ENCODE measurements at places on chromosomes 1 and 21.

- no peak for DNase-seq
Observed at GRCh38 chr1:184493987-184494388, 107.2 kb downstream of the C1orf21 start.

DNA sequence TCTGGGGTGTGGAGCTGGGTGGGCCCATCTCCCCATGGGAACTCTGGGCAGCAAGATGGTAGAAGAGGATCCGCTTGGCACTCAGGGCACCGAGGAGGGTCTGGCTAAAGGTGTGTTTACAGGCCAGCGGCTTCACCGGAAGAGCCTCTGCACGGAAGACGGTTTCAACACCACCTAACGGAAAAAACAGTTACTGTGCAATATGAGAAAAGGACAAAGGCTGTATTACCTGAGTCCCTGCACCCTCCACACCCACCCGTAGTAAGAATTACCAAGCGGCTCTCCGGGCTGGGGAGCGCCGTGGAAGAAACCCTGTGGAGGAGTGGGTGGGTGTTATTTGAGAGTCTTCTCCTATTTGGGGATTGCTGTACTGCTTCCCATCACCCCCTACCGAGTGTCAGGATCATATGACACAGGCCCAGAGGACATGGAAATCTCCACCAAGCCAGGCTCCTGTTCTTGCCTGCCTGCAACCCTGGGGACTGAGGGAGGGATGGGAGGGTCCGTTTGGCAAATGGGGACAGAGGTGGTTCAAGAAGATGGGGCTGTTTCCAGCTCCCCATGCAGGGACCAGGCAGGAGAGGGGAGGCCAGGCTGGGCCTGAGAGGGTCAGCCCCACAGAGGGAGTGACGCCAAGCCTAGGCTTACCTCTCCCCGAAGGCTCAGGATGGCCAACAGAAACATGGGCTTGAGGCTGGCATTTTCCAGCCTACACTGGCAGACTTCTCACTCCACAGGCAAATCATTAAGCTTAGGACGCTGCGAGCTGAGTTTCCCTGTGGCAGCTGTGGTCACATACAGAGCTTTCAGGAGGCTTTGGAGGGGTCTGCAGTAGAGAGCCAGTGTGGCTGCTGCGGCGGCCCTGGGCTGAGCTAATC is 203.5 kb upstream of the TMEM51 start:
- DNase-seq: no peak

DNA sequence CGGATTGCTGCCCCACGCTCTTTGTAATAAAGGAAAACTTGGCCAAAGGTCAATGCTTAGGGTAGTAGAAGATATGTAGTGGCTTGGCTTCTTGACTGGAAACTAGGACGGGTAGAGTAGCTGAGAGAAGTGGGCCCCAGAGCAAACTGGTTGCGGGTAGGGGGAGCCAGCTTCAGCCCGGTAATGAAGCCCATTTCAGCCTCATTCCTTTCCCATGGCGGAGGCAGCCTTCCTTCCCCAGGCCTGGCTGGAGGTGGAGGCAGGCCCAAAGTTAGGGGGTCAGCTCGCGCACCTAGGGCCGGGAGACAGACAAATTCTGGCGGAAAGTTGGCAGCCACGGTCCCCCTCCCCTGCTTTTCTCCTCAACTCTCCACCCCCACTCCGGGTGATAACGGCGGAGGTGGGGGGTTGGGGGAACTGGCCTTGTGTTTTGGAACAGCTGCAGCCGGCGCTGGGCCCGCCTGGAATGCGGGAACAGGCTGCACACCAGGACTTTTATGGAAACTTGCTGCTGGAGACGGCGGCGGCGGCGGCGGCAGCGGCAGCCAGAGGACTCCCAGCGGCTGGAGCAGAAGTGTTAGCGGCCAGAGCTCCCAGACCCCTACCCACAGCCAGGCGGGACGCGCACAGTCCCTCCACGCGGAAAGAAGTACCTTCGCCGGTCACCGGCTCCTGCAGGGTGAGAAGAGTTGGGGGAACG is at the start of gene NEXN:
Gene NEXN (plus strand): TSS at position 544 of the 700 bp plus-strand sequence. CDS start 27,483 bp downstream, outside the sequence.
- DNase-seq: peak; percentile 38

- peak; percentile 77 for DNase-seq
Observed at GRCh38 chr1:51990478-51990965, at the start of gene RAB3B. RAB3B (minus strand) TSS chr1:51990700; CDS start chr1:51977117, 13,583 bp downstream.

GRCh38 chr1:87045761-87046304 is 131.4 kb downstream of the HS2ST1 start:
- DNase-seq: no peak

- DNase-seq: no peak
Observed at GRCh38 chr1:214264196-214264595, 16.8 kb upstream of the SMYD2 start.

DNA sequence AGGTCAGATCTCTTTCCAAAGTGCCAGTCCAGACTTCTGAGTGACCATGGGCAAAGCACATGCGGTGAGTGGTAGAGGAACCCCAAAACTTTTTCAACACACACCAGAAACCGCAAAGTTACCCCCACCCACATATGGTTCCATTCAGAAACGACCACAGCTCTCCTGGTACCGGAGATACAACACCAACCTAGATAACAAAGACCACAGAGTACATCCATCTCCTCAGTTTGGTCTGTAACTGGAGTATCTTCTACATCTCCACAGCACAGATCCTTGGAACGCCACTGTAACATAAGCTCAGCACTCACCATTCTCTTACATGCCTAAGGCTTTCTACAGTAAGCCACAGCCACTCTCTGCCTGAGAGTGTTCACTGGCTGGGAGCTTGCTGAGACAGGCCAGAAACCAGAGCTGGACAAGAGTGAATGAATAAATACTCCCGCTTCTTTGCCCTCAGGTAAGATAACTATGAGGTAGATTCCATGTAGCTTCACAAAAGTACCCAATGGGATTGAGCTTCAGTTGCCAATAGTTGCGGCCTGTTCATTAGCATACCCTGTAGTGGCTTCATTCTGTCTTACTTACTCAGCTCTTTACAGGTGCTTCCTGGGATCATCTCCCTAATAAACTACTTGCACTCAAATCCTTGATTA is 81.8 kb downstream of the SMYD3 start:
- no peak for DNase-seq

GRCh38 chr1:17826165-17826488 is 71.0 kb downstream of the ACTL8 start:
- DNase-seq: no peak

DNA sequence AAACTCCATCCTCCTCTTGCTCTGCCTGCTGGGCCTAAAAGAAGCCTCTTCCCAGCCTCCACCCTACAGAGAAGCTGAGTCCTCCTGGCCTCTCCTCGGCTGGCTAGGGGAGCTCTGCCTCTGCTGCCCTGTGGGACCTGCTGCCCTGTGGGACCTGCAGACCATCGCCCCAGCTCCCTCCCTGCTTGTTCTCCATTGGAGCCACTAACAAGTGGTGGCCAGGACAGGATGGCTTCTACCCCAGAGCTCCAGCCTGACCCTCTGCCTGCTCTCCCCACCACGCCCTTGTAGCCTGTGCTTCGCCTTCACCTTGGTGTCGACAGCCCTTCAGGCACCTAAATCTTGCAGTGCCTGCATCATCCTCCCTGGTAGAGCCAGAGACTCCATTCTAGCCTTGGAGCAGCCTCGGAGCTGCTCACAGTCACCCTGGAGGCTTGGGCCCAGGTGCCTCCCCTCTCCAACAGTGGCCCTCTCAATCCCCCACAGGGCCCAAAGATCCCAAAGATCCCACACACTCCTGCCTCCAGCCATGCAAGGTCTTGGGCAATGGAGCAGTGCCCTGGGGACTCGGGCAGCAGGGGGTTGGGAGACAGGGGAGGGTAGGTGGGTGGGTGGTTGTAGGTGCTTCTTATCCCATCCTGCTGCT is 3.0 kb downstream of the EPS8L3 start:
- no peak for DNase-seq

DNA sequence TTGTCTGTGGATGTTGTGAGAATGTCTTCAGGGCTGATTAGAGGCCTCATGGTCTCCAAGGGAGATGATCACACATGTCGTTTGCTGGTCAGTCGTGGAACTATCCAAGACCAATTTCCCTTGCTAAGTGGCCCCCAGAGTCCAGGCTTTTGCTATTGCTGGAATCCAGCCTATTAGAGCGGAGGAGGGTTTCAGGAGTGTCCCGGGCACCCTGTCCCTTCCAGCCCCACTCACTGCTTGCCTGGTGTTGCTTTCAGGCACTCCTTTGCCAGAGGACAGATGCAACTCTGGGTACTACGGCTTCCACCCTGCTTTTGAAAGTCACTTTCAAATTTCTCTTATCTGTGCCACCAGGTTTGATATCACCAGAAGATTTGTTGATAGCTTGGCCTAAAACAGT is 149.1 kb downstream of the NOS1AP start:
- DNase-seq: no peak

DNA sequence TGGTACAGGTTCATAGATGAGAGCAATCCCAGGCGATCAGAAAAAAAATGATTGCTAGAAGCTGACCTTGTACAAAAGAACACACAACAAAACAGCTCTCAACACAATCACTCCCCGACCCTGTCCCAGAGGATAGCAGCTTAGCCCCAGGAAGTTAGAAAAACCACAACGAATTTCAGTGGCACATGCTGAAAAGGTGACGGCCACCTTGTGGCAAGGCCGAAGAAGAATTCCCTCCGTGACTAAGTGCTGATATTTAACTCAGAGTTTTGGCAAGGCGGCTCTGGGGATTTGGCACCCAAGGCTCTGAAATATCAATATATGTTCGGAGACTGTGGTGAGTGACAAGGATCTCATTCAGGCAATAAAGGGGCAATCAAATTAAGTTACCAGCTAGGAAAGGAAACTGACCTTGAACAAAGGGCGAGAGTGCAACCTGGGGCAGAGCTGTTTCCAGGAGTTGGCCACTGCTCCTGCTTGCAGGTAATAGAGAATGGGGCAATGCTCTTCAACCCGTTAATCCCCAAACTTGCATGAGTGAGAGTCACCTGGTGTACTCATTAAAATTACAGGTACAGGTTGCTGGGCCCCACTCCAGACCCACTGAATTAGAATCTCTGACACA is 96.2 kb downstream of the BEND5 start:
- DNase-seq: no peak

DNA sequence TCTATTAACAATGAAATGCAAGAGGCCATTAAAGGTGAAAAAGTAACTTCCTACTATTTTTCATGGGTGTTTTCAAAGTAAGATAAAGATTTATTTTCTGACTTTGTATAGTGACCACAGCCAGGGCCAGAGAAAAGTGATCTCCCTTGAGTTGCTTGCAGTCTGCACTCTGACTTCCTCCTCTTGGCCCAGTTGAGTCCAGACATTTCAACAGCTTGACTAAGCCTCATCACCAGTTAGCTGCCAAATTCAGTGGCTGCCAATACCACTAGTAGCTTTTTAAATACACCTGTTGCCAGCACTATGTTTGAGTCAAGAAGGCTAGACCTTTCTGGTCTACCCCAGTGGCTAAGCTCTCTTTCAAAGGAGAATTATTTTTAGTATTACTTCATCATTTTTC is 3.7 kb upstream of the NEK7 start:
- DNase-seq: peak; percentile 57

DNA sequence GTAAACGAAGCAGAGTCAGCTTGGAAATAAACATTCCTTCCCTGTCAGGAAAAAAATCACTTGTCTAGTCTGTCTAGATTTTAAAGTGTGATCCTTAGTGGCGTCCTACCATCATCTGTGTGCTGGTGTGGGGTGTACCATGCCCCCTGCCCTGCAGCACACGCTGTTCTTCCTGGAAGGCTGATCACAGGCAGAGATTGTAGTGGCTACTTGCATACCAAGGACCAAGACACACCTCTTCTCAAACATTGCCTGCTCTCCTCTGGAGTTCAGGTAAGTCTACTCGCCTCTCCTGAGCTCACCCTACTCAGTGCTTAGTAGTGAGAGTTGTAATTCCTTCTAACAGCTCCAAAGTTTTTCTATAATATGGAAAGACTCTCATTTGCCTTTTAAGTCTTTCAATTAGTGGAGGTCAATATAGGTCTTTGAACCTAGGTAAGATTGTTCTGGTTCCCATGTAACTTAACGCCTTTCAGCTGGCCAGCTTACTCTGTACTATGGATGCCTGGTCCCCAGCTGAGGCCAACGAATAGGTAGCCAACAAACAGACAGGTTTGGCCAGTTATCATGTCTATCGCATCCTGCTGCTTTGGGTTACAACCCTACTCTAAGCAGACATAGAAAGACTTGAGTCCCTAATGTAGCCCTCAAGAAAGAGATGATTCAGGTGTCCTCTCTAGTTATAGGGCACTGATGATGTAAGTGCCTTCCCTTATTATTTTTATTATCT is 55.4 kb downstream of the XCL1 start:
- DNase-seq: no peak

GRCh38 chr1:213123536-213123935 is 72.5 kb downstream of the RPS6KC1 start:
- DNase-seq: no peak

GRCh38 chr1:45340816-45341466 is 701 bp upstream of the MUTYH start:
- no peak for DNase-seq

DNA sequence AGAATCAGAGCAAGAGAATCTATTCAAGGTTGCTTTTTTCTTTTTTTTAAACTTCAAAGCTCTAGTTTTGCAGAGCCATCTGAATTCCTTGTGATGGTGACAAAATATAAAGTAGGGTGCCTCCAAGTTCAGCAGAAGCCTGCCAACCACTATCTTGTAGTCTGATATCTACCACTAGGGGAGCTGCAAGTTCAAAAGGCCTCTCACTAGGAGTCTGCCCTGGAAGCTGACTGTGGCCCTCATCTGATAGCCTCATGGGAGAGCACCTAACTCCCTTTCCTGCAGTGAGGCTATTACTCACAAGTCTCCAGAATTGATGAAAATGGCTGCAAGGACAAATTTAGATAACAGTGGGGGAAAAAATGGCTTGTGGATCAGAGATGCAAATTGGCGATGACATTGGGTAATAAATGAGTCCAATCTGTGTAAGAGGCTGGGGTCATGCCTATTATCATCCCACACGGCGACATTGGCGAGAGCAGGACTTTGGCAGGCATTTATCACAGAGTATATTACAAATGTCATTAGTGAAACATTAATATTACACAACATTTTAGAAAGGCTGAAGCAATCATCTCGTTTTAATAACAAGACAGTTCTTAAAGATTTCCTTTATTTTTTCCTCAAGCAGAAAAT is 10.7 kb upstream of the ZP4 start:
- no peak for DNase-seq

DNA sequence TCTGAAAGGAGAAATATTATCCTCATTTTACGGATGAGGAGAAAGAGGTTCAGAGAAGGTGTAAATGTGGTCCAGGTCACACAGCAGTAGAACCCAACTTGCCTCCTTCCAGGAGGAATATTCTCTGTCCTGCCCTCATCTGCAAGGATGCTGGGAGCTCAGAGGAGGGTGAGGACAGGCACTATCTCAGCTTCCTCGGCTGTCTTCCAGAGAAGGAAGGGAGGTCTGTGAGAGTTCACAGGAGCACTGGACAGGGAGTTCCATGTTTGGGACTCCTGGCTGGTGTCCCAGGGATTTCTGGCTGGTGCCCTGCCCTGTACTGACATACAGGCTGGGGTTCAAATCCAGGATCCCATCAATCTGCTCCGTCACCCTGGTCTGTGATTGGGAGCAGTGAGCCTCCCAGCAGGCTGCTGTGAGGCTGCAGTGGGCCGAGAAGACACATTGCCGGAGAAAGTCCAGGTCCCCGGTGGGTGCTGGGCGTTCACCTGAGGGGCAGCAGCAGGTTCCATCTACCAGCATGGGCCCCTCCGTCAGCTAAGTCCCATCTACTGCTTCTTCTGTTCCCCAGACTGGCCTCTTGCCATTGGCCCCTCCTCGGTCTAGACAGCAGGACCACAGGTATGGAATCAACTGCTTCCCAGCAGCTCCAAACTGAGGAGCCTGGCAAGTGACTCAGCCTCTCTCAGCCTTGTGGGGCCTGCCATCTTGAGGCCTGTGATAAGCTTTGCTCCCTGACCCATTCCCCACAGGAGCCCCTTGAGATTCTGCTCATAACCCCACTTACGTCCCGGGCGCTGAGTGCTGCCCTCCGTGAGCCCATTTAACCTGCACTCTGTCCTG is 8.5 kb upstream of the BSND start:
- no peak for DNase-seq

All from NCI-H1105 (cell line).